AG08395 (cell line): ENCODE measurements at places on chromosomes 5 and 9.

GRCh38 chr9:124030969-124031451 is 19.4 kb downstream of the LHX2 start:
- peak; percentile 64 for DNase-seq

- no peak for DNase-seq
These were observed 380.2 kb upstream of the ZNF462 start for GRCh38 chr9:106482733-106483132.

- peak; percentile 48 for DNase-seq
These were observed 6.2 kb upstream of the DNAJC18 start for GRCh38 chr5:139445325-139446170.

- peak; percentile 96 for DNase-seq
These were observed 19.3 kb upstream of the CAMSAP1 start for GRCh38 chr9:135926402-135927194.

- DNase-seq = no peak
These were observed 47.8 kb downstream of the MLANA start for GRCh38 chr9:5938449-5938848.

DNA sequence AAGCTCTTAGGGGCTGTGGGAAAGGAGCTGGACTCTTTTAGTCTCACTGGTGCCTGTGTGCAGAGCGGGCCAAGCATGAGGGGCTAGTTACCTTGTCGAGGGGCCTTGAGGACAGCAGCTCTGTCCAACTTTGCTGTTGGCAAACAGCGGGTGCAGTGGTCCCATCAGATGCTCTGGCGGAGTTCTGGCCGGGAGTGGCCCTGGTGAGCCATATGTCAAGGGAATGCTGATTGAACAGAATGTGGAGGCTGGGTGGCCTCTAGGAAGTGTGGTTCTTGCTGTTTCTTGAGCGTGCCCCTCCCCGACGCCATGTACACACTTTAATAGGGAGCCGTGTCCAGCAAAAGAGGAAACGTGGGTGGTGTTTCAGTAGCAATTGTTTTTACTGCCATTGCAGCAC is 3.6 kb upstream of the ADAMTS2 start:
- DNase-seq = no peak

GRCh38 chr9:114131808-114132549 is 23.4 kb upstream of the COL27A1 start:
- DNase-seq = no peak

GRCh38 chr9:97411440-97411788 is 482 bp upstream of the TDRD7 start:
- no peak for DNase-seq

DNA sequence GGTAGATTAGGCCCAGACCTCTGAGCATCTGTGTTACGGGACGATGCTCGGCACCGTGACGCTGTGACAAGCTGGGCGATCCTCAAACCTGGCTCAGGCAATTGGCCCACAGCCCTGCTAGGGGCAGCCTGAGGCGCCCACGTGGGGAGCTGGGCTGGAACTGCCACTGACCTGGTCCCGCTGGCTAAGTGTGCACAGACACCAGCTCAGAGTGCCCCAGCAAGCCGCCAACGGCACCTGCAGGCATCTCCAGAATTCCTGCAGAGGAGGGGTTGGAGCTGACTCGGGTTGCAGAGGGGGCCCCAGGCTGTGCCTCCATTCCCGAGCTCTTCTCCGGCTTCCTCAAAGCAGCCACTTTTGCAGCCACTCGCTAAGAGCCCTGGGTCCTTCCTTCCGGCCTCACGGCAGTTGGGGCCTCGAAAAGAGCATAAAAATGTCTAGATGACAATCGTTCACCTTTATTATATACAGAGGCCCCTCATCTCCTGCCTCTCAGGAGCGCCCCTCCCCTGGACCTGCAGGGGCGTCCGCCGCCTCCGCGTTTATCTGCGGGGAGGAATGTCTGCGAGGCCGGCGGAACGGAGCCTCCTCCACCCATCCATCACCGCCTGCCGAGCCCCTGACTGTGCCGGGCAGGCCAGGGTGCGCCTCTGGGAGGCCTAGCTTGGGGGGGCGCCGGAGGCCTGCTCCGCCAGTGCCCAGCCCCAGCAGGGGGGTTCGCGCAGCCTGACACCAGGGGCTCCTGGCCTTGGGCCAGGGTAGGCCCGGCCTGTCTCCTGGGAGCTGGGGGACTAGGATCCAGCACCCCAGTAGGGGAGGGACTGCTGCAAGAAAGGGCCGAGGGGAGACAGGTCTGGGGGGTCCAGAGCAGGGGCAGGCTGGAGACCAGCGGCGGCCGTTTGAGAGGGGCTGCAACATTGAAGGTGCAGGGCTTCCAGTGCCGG is 144.9 kb downstream of the BARX1 start:
- no peak for DNase-seq

DNA sequence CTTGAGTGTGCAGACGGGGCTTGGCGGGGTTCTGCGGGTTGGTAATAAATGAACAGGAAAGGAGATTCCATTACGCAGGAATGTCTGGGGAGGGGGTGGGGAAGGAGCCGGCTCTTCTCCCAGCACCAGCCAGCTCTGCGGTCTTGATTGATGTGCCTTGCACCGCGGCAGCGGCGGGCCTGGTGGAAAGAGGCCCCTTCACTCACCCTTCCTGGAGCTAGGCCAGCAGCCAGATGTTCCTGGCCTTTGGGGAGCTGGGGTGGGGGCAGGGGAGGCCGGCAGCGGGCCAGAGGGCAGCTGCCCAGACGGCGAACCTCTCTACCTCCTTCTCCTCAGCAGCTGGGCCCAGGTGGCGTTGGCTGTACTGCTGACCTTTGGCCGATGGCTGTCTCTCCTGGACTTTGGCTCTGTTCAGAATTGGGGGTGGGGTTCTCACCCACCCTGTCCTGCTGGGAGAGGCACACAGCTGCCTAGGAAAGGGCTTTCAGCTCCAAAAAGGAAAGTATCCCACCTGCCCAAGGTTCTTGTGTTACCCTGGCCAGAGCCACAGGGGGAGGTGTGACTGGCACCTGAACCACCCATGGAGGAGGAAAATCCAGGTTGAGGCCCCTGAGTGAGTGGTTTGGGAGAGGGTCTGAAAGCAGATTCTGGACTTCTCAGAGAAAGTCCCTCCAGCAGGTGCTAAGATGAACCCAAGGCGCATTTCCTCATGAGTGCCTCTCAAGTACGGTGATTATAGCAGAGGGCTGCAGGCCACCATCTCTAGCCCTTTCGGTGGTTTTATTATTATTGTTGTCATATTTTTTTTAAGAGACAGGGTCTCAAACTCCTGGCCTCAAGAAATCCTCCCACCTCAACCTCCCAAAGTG is 58.0 kb upstream of the SYNPO start:
- DNase-seq = no peak

DNA sequence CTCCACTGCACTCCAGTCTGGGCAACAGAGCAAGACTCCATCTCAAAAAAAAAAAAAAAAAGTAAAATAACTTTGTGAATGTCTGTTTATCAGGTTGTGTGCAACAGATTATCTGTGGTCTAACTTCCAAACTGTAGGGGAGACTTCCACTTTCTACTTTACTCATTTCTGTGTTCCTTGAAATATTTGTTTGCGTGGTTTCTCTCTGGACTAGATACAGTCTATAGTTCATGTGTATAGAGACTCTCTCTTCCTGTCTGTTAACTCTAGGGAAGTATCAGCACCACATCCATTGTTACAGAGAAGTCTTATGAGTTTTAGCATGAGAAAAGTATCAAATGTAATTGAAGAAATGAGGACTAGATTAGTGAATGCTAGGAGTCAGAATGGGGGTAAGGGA is 168.3 kb downstream of the LPAR1 start:
- DNase-seq = no peak

DNA sequence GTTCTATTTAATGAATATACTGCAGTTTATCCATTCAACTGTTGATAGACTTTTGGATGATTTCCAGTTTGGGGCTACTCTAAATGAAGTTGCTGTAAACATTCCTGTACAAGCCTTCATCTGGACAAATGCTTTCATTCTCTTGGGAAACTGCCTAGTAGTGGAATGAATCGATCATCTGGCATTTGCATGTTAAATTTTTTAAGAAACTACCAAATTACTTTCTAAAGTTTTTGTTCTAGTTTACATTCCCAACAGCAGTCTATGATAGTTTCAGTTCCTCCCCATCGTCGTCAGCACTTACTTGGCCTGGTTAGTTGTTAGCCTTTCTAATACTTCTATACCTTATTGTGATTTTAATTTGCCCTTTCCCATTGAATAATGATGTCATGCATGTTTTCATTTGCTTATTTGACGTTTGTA is 306.3 kb downstream of the FER start:
- DNase-seq = no peak

- DNase-seq = peak; percentile 38
These were observed 810 bp downstream of the VPS13A start for GRCh38 chr9:77177894-77178794.

GRCh38 chr9:23215688-23216087 is 610.4 kb downstream of the ELAVL2 start:
- DNase-seq = no peak

DNA sequence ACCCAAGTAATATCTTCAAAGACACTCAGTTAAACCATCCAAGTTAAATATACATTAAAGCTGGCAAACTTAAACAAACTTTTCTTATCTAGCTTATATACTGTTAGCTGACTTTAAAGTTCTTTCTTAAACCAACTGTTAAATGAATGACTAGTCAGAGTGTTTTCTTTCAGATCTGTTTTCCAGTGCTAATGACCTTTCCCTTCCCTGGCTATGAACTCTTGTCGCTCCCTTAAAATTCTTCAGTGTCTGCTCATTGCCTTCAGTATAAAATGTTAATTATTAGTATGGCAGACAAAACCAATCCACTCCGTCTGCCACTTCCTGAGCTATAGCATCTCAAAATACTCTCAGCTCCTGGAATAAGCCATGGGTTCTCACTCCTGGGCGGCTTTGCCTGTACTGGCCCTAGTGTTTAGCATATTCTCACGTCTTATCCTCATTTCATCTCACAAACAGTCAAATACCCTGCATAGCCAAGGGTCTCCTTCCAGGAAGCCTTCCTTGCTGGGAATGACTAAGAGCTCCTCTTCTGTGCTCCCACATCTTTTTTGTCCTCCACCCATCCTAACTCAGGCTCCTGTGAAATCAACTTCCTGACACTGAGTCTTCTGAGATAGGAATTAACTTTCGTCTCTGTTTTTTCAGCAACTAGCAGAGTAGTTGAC is 87.7 kb downstream of the VCAN start:
- no peak for DNase-seq

- DNase-seq = no peak
These were observed 650.0 kb upstream of the SGCD start for GRCh38 chr5:155676967-155677366.

DNA sequence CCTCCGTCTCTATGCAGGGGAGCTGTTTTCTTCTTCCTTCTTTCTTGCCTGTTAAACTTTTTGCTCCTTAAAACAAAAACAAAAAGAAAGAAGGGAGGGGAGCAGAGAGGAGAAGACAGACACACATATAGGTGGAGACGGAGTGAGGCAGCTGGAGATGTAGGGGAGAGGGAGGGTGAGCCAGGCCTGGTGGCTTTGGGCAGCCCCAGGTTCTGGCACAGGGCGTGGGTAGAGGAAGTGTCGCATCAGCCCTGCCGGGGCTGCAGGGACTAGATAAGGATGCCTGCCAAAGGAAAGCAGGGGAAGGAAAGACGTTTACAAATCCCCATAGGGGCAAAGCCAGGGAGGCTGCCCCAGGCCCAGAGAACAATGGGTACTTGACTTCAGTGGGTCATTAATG is 38.7 kb upstream of the PTGS1 start:
- DNase-seq = no peak

DNA sequence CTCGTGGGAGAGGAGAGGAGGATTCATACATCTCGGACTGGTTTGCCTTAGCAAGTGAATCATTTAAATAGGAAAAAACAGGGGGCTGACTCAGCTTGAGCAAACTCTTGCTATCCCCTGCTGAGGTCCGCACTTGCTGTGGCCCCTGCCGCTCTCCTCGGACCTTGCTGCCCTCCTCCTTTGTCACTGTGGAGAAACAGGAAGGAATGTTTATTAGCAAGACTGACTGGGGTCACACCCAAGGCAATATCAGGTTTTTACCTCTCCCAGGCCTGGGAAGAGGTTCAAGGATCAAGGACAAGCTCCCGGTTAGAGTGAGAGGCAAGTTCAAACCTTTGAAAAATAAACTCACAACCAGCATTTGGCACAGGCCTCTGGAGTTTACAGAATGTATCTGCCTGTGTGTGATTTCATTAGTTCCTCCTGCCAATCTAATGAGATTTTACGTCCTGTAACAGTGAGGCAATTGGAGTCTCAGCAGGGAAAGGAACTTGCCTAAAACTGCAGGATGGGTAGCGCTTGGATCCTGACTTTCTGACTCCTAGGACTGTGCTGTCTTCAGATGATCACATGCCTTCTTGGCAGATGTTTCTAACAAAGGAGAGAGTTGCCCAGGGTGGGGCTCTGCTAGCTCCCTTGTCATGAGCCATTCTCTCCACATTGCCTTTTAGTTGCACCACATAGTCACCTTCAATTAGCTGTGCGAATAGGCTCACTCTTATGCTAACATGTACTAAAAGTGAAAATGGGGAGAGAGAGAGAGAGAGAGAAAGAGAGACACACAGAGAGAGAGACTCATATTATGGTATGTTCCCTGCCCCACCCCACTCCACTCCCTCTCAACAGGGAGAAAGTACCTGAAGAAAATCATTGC is 108.6 kb upstream of the CDKN2B start:
- DNase-seq = no peak

DNA sequence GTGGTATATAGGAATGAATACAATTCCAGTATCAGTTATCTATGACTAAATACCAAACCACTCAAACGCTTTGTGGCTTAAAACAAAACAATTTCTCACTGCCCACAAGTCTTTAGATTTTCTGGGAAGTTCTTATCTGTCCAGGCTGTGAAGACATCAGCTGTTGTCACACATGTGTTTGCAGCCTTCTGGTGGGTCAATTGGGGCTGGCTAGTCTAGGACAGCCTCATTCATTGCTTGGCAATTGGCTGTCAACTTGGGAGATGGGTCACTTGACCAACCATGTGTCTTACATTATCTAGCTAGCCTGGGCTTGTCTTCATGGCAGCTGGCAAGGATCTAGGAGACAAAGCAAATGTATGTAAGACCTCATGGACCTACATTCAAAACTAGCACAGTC is 53.8 kb upstream of the PAPPA start:
- DNase-seq = no peak

- no peak for DNase-seq
These were observed 227.3 kb downstream of the NMUR2 start for GRCh38 chr5:152177626-152178349.

- peak; percentile 73 for DNase-seq
These were observed 39.2 kb upstream of the NEK6 start for GRCh38 chr9:124218438-124218982.

GRCh38 chr9:80197661-80198060 is 625.9 kb downstream of the TLE4 start:
- no peak for DNase-seq

DNA sequence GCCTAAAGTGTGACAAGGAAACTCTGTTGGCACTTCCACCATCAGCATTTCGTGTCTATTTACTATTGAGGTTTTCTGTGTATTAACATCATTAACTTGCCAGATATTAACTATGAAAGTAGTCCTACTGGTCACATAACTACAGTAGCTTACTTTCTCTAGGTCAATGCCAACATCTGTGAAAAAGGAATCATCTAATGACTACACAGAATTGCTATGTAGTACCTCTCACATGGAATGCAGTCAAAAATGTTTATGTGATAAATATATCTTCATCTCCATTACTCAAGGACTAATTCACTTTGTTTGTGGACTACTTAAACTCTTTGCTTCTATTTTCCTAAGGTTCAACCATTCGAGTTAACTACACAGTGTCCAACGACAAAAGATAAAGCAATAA is 2.1 kb downstream of the SCAI start:
- DNase-seq = peak; percentile 46

GRCh38 chr9:136401173-136401922 is 1.4 kb upstream of the SNAPC4 start:
- no peak for DNase-seq
